ENCODE measurements at places on chromosomes 5 and 9. TPM values are rescaled to one million over a fixed set of nuclear protein-coding genes. Genes with fewer than 3 reads are reported as not detected.
A peak's percentile ranks its signal among the peaks of the same experiment; 100 is the strongest.

Gene SHC3
- total RNA-seq, result not detected

Gene TLR4
- not detected for total RNA-seq

DNA sequence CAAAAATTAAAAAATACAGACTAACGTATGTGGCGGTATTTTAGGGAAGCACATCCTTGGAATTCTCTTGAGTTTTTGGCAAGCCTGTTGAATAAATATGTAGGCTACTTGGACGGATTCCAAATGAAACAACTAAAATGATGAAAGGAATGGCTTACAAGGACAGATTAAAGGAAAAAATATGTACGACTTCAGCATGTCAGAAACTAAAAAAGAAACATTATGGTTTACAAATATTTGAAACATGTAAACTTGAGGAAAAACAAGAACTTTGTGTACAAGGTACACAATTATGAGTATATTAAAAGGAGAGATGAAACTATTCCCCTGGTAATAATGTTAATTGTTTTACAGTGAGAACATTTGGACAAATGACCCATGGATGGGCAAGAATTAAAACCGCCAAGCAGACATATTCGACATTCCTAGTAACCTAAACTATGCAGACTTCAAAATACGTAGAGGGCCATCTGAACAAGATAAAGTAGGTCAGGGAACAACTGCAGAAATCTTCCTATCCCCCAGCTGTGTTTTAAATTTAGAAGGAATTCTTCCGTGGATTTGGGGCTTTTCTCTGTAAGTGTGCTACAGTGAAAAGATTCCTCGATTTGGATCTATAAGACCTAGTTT lies 12.5 kb downstream of the EDIL3 start:
- ATAC-seq, result no peak

DNA sequence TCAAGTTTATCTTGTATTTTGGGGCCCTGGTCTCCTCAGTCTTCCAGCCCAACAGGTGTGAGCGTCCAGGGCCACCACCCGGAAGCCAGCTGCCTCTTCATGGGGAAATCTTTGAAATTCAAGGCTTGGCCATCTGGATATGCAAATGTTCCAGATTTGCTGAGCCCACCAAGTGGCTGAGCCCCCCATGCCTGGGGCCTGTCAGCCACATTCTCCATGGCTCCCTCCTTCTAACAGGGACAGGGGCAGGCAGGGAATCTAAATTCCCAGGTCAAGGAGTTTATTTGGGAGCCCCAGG lies 14.2 kb upstream of the CXXC5 start:
- ATAC-seq, result no peak

DNA sequence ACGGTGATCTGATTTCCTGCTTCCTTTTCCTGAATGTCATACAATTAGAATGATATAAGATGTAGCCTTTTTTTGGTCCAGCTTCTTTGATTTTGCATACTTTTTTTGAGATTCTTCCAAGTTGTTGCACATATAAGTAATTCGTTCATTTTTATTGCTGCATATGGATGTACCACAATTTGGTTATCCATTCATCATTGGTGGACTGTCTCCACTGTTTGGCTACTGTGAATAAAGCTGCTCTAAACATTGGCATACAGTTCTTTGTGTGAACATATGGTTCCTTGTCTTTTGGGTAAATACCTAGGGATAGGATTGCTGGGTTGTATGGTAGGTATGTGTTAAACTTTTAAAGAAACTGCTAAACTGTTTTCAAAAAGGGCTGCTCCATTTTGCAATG lies 52.6 kb downstream of the OR1J1 start:
- no peak for ATAC-seq

DNA sequence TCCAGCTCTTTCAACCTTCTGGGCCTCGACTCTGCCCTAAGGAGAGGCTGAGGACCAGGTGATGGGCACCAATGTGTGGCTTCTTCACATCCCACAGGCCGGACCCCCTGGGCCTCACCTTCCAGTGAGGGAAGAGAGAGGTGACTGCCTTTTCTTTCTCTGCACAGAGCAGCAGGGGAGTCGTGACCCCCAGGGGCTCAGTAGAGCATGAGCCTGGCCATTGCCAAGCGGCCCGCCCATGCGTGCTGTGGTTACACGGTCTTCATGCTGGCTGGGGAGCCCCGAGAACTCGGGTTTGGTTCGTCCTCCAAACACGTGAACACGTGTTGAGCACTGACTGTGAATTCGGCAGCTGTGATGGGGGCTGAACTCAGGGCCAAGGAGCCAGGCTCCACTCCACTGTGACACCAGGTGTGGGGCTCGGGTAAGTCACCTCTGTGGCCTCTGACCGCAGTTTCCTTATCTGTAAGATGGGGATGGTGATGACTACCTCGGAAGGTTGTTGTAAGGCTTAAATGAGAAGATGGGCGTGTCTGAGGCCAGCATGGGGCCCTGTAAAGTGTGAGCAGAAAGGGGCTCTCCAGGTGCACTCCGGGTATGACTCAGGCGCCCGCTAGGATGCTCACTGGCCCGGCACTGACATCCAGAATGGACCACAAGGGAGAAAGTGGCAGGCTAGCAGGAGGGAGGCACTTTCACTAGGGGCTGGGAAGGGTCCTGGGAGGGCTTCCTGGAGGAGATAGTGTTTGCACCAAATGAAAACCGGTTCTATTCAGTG lies 13.4 kb upstream of the GRHPR start:
- peak; percentile 94 for ATAC-seq

GRCh38 chr9:89379508-89380115 lies 61.3 kb downstream of the SECISBP2 start:
- no peak for ATAC-seq

DNA sequence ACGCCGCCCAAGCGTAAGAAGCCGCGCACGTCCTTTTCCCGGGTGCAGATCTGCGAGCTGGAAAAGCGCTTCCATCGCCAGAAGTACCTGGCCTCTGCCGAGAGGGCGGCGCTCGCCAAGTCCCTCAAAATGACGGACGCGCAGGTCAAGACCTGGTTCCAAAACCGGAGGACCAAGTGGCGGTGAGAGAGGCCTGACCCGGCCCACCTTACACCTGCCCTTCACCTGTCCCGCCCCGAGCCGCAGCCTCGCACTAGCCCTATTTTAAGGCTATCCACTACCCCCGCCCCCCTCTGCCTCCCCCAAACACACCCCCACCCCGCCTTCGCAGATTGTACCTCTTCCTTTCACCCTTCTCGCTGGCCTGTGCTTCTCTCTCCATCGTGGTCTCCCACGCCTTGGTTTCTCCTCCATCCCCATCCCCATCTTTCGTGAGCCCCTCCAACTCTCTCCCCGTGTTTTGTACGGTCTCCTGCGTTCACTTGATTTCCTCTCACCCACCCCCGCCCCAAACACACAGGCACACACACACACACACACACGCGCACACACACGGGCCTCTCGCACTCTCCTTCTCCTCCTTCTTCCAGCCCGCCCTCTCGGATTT lies 1.3 kb downstream of the TLX3 start:
- no peak for ATAC-seq

Data from activated T-helper 17 cell treated with anti-CD3 and anti-CD28 coated beads, Interleukin-2, amount 50 U/mL, for 72 hours (primary cell).